ENCODE measurements at places on chromosomes 4 and X.

- no peak for DNase-seq
These were observed 78.9 kb downstream of the IRF2 start for GRCh38 chr4:184395451-184395917.

GRCh38 chrX:140509468-140510305 lies 4.8 kb upstream of the SOX3 start:
- DNase-seq, result no peak

GRCh38 chrX:24259544-24260240 lies 54.2 kb downstream of the SUPT20HL2 start:
- peak; percentile 35 for DNase-seq

DNA sequence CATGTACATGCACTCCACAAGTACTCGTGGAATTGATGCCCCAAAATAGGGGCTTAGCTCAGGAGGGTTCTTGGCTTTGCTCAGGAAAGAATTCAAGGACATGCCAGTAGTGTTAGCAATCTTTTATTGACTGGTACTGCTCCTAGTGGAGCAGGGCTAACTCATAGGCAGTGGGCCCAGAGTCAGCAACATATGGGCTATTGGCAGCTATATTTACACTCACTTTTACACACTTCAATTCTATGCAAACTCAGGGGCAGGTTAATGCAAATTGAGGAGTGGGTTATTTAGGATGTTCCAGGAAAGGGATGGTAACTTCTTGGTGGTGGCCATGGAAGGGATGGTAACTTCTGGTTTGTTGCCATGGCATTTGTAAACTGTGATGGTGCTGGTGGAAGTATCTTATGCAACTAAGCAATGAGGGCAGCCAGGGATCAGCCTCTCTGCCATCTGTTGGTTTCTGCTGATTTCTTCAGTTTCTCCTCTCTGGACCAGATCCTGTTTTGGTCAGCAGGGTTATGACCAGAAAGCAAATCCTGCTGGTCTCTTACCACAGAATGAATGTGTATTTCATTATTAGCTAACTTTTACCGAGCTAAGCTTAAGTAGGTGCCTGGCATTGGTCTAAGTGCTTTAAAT lies 69.2 kb upstream of the FAT1 start:
- DNase-seq, result no peak

DNA sequence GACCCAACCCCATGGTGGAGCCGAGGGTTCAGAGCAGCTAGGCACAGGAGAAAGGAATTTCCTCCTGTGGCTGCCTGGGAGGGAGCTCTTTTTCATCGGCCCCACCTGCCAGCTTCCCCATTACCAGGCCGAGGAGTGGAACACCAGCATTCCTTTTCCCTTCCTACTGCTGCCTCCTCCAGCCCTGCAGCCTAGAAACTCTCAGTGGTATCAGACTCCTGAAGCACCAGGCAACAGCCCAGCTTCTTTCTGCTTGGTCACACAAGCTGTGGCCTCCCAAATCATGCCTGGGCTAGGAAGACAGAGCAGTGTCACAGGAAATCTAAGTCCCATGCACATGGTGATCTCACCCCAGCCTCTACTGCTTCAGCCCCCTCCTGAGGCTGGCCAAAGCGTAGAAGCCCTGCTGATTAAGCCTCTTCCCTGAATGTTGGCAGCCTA lies 30.1 kb downstream of the RTL5 start:
- no peak for DNase-seq

- peak; percentile 23 for DNase-seq
These were observed 72.9 kb upstream of the ENOX2 start for GRCh38 chrX:130975947-130976346.

GRCh38 chrX:51862920-51863319 lies 30.5 kb upstream of the MAGED1 start:
- DNase-seq, result no peak

DNA sequence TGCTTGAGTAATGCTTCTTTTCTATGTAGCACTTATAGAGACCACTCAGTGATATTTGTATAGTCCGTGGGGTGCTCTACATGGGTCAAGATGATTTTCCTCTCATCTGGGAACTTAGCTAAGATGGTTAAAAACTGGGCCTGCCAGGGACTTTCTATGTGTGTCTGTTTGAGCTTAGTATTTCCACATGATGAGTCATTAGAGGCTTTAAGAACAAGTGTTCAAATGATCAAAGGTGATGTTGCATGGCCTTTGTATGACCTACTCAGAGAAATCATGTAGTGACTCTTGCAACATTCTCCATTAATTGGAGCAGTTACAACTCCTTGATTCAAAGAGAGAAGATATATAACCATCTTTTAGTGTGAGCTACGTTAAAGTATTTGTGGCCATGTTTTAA lies 1480.5 kb upstream of the IGFBP7 start:
- no peak for DNase-seq
